Fibroblast of skin of back (primary cell): ENCODE measurements at places on chromosomes 3 and 15.

DNA sequence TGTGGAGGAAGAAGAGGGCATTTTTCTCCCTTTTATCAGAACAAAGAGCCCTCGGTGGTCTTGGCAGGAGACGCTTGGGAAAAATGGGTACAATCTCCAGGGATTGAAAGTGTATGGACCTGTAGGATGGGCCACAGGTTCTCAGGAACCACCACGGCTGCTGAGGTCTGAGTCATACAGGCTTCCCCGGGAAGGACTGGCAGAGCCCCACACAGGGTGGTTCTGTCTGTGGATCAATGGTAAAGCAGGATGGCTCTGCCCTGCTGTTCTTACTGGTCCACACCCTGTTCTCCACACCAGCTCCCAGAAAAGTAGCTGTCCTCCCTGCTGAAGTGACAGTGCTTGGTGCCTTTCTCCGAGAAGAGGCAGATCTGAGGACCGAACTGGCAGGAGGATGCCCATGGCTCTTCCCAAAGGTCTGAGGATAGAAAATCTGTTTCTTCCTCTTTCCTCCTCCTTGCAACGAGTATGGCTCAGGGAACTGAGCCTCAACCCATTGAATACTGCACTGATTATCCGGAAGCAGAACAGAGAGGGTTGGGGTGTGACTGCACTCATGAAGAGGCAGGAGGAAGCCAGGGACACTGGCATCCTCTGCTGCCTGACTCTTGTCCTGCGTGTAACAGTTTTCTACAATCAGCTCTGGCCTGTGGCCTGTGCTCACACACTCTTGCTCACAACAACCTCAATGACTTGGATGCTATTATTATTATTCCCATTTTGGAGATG, 39.0 kb downstream of the KIF9 start:
- no peak for DNase-seq

- DNase-seq, result no peak
Observed at GRCh38 chr15:34984889-34985630, 3.0 kb downstream of the ZNF770 start.

DNA sequence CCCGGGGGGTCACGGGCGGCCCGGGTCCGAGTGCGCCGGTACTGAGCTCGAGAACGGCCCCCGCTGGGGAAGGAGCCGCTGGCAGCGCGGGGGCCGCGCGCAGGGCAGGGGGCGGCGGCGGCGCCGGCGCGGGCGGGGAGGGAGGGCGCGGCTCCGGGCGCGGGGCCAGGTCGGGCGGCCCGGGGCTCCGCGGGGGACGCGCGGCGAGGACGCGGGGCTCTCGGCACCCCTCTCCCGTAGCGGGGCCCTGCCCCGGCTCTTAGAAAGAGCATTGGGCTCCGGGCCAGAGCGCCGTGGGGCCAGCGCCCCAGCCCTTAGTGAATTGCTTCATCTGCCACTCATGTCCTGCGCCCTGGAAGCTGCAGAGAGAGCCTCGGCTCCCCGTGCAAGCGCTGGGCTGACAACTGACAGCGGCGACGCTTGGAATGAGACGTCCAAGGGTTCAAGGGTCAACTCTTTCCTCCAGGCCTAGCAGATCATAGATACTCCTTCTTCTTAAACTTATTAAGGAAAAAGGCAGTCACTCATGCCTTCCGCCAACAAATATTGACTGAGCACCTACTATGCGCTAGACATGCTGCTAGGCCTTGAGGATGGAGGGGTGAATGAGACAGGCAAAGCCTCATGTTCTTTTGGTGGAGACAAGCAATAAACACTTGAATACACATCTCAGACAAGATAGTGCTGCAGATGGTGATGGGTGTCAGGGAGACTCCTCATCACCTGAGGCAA, 140.8 kb downstream of the SMAD6 start:
- DNase-seq, result peak; percentile 75

DNA sequence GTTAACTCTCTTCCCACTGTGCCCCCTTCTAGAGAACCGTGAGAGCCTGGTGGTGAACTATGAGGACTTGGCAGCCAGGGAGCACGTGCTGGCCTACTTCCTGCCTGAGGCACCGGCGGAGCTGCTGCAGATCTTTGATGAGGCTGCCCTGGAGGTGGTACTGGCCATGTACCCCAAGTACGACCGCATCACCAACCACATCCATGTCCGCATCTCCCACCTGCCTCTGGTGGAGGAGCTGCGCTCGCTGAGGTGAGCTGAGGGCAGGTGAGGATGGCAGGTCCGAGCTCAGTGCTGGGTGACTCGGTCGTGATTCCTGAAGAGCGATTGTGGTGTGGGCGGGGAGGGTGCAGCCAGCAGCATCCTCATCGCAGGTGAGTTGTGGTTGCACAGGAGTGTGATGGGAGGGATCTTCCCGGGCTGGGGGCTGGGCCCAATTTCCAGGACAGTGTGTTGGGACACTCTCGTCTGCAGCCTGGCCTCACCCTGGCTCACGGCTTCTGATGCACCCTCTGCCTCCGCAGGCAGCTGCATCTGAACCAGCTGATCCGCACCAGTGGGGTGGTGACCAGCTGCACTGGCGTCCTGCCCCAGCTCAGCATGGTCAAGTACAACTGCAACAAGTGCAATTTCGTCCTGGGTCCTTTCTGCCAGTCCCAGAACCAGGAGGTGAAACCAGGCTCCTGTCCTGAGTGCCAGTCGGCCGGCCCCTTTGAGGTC, 8.0 kb downstream of the MCM2 start:
- no peak for DNase-seq

DNA sequence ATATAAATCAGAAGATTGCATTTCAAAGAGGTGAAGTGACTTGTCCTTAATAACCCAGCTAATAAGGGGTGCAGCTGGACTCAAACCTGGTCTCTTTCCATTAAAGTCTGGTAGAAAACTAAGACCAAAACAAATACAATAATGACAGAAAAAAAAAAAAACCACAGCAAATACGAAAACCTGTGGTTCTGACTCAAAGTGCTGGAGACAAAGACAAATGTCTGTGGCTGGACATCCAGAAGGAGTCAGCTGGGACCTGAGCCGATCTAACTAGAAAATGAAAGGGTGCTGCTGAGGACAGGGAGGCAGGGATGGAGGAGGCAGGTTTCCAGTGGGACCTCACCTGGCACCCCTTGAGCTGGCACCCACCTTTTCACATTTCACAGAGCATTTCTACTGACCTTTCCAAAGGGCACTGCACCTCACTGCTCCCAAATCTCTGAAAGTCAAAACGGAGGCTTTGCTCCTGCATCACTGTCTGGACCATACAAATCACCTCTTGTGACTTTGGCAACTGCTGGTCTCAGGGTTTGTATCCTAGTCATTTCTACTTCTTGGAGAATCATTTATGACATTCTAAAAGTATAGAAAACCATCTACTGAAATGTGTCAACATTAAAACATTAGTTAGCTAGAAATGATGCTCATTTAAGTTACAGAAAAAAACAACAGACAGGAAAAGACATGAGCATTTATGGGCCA, 61.7 kb downstream of the CCNL1 start:
- no peak for DNase-seq

- peak; percentile 4 for DNase-seq
Observed at GRCh38 chr15:87871258-87871681, 385.3 kb downstream of the NTRK3 start.

DNA sequence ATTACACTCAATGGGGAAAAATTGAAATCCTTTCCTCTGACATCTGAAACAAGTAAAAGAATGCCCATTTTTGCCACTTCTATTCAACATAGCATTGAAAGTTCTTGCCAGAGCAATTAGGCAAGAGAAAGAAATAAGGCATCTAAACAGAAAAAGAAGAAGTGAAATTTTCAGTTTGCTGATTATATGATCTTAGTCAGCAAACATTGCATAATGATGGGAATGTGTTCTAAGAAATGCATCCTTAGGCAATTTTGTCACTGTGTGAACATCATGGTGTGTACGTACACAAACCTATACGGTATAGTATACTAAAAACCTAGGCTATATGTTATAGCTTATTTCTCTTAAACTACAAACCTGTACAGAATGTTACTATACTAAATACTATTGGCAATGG, 278.0 kb downstream of the CGGBP1 start:
- no peak for DNase-seq

GRCh38 chr3:43426388-43426787, 140.0 kb downstream of the SNRK start:
- DNase-seq, result no peak

DNA sequence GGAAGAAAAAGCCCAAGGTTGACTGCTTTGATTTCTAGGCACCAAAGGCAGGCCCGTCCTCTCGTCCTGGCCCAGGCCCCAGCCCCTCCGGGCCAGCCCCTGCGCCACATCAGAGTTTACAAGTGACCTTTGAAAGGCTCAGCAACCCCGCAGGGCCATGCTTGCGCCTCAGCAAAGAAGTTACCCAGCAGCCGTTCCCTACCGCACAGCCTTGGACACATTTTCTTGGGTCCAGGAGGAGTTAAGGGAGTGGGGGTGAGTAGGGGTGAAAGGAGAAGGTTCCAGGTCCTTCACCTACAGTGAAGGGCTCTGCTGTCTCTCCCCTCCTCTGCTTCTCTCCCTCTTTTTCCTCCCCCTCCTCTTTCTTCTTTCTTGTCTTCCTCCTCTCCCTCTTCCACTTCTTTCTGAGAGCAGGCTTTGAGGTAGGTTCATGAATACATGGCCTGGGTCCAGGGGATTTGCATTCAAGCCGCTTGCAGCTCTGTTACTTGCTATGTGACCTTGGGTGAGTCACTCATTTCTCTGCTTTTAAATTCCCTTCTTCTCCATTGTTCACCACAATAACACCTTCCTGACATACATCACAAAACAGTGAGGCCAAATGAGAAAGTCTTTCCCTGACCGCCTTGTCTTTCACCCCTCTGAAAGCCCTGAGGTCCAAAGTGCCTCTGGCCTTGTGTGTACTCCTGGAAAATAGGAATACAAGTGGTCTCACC, 223.3 kb upstream of the TPRG1 start:
- peak; percentile 84 for DNase-seq

GRCh38 chr3:27758083-27758482, 36.0 kb upstream of the EOMES start:
- peak; percentile 69 for DNase-seq

DNA sequence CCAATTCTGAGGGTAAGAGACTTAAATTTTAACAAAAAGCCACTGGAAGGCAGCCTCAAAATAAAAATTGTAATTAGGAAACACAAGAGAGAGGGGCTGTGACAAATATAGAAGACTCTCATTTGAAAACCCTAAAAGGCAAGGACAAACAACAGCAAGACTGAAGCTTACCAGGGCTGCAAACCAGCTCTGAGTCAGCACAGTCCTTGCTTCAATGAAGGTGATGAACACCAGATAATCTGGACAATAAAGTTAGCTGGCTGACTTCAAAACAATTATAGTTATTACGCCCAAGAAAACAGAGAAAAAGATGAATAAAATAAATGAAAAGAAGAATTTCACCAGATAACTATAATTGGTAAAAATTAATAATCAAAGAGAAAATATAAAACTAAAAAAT, 149.3 kb upstream of the NSMCE3 start:
- DNase-seq, result no peak
